ENCODE measurements at places on chromosomes 2 and 18.

DNA sequence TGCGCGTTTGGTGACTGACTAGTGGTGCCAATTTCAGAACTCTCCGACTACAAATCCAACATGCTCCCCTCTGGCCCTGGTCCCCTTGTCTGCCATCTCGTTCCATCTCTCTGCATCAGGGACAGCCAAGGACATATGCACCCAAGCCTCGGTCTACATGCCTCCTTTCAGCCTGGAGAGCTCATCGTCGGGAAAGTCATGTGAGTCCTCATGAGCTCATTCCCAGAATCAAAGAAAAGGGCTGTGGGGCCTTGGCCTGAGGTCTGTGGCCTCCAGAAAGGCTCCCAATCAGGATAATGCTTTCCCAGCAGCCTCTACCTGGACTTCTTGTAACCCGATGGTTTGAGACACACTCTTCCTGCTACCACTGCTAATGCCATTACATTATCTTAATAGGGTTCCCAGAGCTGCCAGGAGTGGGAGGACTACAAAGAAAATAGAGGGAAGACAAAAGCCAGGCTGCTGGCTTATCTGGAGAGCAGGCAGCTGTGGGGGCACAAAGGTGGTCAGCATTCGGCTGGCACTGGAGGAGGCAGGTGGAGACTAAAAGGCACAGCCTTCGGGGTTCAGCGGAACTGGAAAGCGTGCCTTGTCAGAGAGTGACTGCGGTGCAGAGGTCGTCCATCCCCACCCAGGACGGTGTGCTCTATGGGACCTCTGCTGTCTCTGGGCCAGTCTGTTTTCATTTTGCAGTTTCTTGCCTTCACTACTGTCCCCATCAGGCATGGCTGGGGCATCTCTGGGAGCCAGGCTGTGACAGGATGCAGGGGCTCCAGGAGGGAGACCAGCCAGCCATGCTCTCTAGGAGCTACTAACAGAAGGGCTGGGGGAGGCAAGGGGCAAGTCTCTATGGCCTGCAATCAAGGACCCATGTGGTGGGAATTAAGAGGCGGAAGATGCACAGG, 104.4 kb upstream of the SMAD2 start:
- no peak for DNase-seq

GRCh38 chr18:41761333-41762018, 193.6 kb upstream of the PIK3C3 start:
- peak; percentile 80 for DNase-seq

GRCh38 chr2:28681158-28681571, 70.5 kb upstream of the PPP1CB start:
- DNase-seq = no peak

- no peak for DNase-seq
These were observed 8.2 kb downstream of the KCTD1 start for GRCh38 chr18:26540043-26540628.

GRCh38 chr2:144414324-144414845, 105.5 kb downstream of the ZEB2 start:
- DNase-seq = peak; percentile 91

DNA sequence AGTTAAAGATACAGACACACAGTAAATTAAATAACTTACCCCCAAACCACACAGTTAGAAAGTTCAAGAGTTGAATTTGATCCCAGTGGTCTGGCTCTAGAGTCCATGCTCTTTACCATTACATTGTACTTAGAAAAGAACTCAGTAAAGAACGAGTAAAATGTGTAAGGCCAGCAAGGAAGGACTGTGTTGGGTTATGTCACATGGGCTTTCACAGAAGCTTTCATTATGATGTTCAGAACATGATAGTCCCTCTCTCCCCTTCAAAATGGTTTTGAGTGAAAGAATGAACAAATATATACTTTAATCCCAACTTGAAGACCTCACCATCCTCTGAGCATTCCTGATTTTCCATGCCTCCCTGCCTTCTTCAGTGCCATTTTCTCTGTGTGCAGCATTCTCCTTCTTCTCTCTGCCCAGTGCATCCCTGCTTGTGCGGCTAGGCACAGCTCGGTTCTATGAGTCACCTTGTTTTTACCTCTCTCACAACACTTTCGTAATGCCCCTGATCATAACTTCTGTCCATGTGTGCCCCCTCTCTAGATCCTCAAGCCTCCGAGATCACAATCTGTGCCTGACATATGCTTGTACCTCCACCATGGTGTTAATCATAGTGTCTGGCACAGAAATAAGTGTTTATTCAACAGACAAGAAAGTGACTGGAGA, 22.0 kb downstream of the RASGRP3 start:
- no peak for DNase-seq

- no peak for DNase-seq
These were observed 55.2 kb downstream of the UNC50 start for GRCh38 chr2:98663511-98664090.

GRCh38 chr2:133936601-133937000, 317.3 kb upstream of the MGAT5 start:
- no peak for DNase-seq

- no peak for DNase-seq
These were observed 43.4 kb downstream of the DSC3 start for GRCh38 chr18:30999186-30999585.

DNA sequence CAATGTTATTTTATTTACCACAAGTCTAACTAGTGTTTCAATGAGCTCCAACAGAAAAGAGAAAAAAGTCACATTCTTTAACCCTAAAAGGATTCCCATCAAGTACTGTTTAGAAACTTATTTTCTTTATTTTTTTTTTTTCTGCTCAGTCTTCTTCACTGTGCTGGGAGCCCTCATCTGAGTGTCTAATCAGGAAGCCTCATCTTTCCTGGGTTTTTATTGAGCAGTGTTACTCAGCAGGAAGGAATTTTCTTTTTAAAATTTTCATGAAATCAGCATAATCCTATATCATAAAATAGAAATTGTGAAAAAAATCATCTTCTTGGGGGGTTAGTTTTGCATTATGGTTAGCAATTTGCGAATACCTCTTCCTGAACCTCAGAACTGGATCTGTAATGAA, 453.8 kb downstream of the CDH2 start:
- DNase-seq = no peak

GRCh38 chr2:235587202-235587601, 93.4 kb downstream of the AGAP1 start:
- DNase-seq = no peak

GRCh38 chr2:96951125-96951654, 35.2 kb downstream of the FAM178B start:
- DNase-seq = peak; percentile 20

Data from fibroblast of skin of left quadriceps (primary cell).